Liver (tissue), 10 donors: ENCODE measurements at places on chromosomes 5 and 9. TPM values are rescaled to one million over a fixed set of nuclear protein-coding genes. Genes with fewer than 3 reads are reported as not detected.

DNA sequence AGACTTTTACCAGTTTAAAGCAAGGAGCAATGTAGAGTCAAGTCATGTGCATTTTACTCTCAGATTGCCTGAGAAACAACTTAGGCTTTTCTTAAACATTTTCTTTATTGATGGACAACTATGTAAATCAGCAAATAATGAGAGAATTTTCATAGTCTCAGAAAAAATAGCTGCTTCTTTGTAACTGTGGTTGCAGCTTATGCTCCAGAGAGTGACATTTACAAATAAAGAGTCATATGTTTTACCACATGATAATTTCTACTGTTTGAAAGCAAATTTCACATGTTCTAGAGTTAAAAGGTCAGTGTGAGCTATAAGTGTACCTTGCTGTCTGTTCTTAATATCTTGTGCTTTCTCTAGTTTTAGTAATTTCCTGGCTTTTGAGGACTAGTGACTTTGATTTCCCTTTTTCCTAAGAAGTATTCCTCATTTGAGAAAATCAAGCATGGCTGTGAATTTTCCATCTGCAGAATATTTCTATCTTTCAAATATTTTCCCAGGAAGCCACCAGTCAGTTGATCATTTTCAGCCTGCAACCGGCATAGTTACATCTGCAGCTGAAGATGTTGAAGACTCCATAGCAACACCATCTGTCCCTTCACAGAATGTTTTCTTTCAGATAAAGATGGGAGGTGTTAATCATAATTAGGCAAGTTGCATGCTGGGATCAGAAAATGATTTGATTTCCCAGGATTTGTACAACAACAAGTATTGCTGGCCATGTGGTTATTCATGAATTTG is 229.9 kb downstream of the SGCD start:
- no peak overlapping the region for H3K4me3 ChIP-seq
- no peak overlapping the region for H3K27ac ChIP-seq
- H3K27me3 ChIP-seq: no peaks in the 10 kb centered on the region
- no peak for DNase-seq

GRCh38 chr9:69871118-69871834 is 50.7 kb downstream of the CFAP95 start:
- H3K27ac ChIP-seq: no peak overlapping the region
- H3K4me3 ChIP-seq: no peak overlapping the region
- no peak for DNase-seq
- H3K27me3 ChIP-seq: no peaks in the 10 kb centered on the region
- no peaks in the 10 kb centered on the region for H3K4me1 ChIP-seq

UNC5A gene
- polyA plus RNA-seq: 0.03 TPM

DNA sequence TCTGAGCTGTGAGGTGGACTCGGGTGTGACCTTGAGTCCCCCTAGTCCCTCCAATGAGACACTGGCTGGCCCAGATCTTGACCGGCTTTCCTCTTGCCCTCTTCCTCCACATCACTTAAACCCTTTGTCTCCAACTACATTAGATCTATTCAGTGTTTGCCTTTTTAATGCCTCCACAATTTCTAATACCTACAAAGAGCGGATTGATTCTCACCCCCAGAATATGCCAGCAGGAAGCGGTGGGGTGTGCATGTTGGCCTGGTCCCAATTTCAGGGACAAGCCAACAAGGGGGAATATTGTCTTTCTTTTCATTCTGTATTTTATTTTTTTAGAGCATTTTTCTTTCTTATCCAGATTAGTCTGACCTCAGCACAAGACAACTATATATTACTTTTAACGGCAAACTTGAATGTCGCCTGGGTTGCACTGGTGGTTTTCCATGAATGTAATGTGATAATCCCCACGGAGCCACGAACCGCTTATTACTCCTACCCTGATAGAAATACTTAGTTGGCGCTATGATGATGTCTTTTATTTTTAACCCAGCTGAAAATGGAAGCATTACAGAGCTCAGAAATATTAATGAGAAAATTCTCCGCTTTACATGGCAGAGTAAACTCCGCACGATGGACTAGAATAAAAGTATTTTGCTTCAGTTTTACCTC is 68.5 kb upstream of the MYO10 start:
- DNase-seq: no peak
- H3K4me3 ChIP-seq: no peak overlapping the region
- H3K36me3 ChIP-seq: no peaks in the 10 kb centered on the region
- H3K27me3 ChIP-seq: no peaks in the 10 kb centered on the region
- H3K27ac ChIP-seq: no peak overlapping the region

GRCh38 chr5:116622375-116623050 is 47.9 kb upstream of the SEMA6A start:
- DNase-seq: no peak
- no peaks in the 10 kb centered on the region for H3K27me3 ChIP-seq
- no peaks in the 10 kb centered on the region for H3K4me1 ChIP-seq
- H3K36me3 ChIP-seq: no peaks in the 10 kb centered on the region
- no peak overlapping the region for H3K27ac ChIP-seq
- no peak overlapping the region for H3K4me3 ChIP-seq

BTNL3 gene
- not detected for polyA plus RNA-seq

DNA sequence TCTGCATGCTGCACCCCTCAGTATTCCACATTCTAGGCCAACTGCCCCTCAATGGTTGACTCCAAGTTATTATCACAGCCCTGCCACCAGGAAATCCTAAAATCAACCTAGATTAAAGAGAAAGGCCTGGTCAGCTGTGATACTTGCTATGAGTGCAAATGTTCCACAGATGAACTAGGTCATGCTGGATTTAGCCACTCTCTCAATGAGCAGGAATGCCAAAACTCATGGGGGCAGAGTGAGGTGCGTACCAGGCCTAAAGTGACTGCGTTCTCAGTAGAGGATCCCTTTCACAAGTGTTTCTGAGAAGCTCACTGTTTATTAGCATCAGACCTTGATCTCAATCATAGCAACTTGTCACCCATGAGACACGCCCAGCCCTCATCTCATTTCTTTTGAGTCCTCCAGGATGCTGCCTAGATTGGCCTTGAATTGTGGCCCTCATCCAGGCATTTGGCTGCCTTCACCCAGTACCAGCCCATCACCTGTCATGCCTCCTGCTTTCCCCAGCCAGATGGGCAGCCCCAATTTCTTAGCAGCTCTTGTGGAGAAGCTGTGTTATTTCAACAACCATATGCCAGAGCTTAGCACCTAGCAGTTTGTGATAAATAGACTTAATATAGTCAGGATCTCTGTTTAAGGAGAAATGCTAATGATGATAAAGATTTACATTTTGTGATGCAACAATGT is 383.9 kb downstream of the CTNND2 start:
- H3K4me1 ChIP-seq: no peaks in the 10 kb centered on the region
- no peak for DNase-seq
- no peaks in the 10 kb centered on the region for H3K27me3 ChIP-seq
- no peak overlapping the region for H3K27ac ChIP-seq
- no peak overlapping the region for H3K4me3 ChIP-seq
